Stimulated activated CD4-positive, alpha-beta T cell treated with anti-CD3 and anti-CD28 coated beads, Interleukin-15, amount 100 ng/mL, for 1 hour (primary cell): ENCODE measurements at places on chromosomes 5 and 9.

DNA sequence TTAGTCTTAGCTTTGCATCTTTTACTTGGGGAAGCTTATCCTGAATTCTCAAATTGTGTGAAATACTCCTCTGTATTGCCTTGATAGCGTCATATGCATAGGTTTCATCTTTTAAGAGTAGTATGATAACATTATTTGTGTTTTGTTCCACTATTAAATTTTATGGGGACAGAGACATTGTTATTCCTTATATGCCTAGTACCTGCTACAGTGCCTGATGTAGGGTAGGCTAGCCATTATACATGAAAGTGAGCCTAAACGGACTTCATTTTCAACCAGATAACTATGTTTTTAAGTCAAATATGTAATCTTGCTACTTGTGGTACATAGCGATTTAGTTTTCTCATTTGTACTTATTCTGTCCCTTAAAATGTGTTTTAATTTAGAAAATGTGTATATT, 105.9 kb downstream of the DMXL1 start:
- DNase-seq, result no peak

- DNase-seq, result no peak
Observed at GRCh38 chr9:91516081-91516480, 92.4 kb upstream of the NFIL3 start.

DNA sequence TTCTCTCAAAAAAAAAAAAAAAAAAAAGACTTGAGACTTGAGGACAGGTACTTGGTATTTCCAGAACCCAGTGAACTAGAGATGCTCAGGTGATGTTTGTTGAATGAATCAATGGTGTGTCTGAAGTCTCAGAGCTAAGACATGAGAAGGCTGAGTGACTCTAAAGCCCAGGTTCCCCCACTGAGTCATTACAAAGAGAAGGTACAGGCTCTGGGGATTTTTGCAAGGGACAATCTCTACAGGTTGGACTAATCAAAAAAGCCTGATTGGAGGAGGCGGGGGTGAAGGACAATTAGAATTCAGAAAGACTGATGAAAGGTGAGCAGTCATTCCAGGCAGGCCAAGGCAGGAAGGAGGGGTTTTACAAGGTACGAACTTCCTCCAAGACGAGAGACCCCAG, 8.2 kb upstream of the FABP6 start:
- no peak for DNase-seq

DNA sequence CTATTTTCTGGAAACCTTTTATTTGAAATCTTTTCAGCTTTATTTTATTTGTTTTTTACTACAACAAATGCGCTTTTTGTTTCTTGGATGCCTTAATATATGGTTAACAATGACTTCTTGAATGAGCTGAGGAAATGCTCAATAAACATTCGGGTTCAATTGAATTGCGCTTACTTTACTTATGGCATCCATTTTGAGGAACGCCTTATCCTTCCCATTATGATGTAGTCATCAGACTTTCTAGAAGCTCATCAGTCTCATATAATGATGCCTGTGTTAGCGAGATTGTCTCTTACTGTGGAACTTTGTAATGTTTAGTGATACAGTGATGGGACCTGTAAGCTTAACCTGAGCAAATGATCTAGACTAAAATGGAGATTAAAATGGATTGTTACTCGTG, 916 bp downstream of the SHLD3 start:
- no peak for DNase-seq

GRCh38 chr5:163565931-163566608, 60.7 kb downstream of the MAT2B start:
- no peak for DNase-seq

DNA sequence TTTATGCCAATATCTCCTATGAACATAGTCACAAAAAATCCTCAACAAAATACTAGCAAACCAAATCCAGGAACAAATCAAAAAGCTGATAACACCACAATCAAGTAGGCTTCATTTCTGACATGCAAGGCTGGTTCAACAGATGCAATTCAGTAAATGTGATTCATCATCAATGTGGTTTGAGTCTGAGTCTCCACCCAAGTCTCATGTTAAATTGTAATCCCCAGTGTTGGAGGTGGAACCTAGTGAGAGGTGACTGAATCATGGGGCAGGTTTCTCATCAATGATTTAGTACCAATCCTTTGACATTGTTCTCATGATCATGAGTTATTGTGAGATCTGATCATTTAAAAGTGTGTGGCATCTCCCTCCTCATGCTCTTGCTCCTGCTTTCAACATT, 1072.7 kb downstream of the NR2F1-AS1 start:
- no peak for DNase-seq

- DNase-seq, result no peak
Observed at GRCh38 chr5:147413266-147413665, 96.6 kb downstream of the DPYSL3 start.

DNA sequence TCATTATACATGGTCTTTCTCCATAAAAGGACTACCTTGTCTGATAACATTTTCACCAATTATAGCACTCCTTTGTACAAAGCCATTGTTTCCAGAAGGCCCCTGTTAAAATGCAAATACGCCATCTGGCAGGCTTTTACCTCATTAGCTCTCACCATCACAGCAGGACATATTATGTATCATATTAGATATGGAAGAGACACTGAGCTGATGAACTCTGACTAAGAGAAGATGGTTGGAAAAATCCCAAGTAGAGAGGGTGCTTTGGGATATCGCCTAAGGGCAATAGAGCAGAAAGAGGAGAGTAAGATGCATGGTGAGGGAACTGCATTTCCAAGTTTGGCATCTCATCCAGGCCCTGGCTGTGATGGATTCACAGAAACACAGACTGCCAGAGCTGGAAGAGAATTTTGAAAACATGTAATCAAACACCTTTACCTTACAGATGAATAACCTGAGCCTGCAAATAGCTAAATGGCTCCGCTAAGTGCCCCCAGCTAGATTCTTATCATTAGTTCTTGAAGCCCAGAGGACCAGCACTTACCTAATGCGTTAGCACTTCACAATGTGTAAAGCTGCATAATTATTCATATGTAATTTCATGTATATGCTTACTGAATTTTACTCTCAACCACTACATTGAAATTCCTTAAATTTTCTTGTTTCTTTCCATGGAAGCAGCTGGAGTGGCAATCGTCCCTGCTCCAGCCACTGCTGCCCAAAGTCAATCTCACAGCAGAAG, 393.6 kb upstream of the IZUMO3 start:
- no peak for DNase-seq

- no peak for DNase-seq
Observed at GRCh38 chr9:129422032-129422842, 198.7 kb downstream of the C9orf50 start.

DNA sequence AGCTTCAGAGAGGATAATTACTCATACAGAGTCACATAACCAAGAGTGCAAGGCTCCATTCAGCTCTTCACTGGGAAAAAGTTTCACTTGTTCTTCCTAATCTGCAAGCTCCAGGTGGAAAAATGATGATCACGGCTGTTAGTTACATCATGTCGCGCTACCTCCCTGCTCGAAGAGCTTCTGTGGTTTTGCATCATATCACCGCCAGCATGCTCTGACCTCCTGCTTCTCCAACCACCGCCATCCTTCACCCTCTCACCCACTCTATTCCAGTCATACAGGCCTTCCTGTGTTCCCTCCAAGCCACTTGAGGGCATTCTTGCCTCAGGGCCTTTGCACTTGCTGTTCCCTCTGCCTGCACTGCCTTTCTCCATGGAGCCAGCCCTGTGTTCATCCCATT, 47.1 kb downstream of the COL27A1 start:
- DNase-seq, result no peak

DNA sequence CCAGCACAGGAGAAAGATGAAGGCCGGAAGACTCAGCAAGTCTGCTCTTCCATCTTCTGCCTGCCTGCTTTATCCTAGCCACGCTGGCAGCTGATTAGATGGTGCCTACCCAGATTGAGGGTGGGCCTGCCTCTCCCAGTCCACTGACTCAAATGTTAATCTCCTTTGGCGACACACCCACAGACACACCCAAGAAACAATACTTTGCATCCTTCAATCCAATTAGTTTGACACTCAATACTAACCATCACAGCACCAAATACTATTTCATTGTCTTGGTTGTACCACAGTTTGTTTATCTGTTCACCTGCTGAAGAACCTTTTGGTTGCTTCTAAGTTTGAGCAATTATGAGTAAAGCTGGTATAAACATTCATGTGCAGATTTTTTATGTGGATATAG, 23.7 kb downstream of the SMIM32 start:
- DNase-seq, result no peak

DNA sequence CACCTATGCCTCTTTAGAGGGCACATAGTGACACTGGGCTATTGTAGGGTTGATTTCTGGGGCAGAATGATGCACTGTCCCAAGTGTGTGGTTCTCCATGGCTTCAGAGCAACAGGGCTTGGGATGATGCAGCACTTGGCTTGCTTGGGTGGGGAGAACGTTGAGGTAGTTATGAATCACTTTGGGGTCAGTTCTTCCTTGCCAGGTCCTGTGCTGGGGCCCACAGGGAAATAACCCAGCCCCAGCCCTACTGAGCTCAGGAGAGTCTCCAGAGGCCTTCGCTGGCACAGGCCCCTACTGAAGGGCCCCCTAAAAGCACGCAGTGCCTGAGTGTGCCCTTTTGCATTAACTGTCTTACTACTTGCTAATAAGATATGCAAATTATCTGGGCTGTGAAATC, 24.2 kb downstream of the JADE2 start:
- no peak for DNase-seq

DNA sequence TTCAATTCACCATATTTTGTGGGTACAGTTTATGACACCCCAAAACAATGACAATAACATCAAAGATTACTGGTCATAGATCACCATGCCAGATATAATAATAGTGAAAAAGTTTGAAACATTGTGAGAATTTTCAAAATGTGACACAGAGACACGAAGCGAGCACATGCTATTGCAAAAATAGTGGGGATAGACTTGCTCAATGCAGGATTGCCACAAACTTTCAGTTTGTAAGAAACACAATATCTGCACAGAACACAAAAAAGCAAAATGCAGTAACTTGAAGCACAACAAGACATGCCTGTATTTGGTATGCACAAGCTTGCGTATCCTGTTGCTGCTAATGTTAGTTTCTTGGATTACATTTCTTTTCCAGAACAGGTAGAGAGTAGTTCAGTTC, 35.8 kb downstream of the ARHGEF28 start:
- DNase-seq, result no peak

DNA sequence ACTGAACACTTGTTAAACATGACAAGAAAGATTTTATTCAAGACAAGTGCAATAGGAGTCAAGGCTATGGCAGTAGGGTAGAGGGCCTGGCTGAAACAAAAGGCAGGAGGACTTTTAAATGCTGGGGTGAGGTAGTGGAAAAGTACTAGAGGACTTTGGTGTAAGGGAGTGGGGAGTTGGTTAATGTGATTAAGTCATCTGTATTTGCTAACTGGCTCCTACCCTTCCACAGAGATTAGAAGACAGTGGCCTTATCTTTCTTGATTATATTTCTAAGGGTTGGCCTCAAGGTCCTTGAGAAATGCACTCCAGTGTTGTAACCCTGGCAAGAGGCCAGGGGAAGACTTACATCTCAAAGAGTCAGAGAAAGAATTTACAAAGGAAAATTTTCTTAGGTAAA, 160.2 kb upstream of the FTMT start:
- DNase-seq, result no peak

GRCh38 chr5:109935833-109936490, 246.2 kb downstream of the MAN2A1 start:
- DNase-seq, result no peak

GRCh38 chr5:32534041-32534440, 51.3 kb upstream of the SUB1 start:
- DNase-seq, result no peak

GRCh38 chr5:126777257-126777974, 480 bp downstream of the LMNB1 start:
- DNase-seq, result peak; percentile 37

DNA sequence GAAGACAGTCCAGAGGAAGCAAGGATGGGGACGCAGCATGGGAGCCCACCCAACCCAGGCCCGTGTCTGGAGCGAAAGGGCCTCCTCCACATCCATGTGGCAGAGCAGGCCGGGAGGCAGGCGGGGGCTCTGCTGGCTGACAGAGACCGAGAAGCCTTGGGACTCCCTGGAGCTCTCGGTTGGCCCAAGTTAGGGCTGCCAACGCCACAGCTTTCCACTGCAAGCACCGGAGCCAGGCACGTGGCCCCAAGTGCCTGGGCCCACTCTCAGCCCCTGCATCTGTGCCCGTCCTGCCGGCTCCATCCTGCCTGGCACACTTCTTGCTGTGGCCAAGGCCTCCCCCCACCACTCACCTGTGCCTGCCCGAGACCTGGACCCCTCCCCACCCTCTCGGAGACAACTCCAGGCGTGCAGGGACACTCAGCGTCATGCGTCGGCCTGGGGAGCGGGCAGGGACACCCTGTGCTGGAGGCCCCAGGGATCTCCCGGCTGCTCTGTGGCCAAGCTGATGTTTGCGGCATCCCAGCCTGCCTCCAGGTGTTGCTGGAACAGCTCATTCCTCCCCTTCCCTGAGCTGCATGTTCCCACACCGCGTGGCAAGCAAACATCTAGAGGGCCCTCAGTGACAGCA, 31.5 kb downstream of the SLC6A3 start:
- no peak for DNase-seq

DNA sequence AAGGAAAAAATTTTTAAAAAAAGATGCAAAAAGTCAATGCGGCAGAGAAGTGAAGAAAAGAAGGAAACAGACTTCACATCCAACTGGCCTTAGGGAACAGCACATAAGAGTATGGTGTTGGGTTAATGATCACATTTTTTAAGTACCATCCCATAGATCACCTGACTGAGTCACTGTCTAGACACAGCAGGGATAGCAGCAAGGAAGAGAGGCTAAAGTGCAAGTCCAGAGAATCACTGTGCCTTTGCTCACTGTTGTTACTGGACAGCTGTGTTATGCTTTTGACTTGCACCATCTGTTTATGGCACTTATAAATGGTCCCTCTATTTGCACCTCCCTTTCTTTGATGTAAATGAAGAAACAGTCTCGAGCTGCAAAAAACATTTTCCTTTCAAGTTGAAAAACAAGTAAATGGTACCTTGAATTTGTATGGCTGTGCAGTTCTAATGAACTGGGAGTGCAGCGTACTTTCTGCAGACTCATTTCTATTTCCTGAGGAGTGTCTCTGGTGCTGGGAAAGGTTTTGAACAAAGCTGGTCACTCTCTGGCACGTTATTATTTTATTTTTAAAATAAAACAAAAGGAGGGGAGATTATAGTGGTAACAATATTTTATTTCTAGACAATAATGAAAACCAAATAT, 84.2 kb downstream of the TRPM6 start:
- DNase-seq, result no peak

DNA sequence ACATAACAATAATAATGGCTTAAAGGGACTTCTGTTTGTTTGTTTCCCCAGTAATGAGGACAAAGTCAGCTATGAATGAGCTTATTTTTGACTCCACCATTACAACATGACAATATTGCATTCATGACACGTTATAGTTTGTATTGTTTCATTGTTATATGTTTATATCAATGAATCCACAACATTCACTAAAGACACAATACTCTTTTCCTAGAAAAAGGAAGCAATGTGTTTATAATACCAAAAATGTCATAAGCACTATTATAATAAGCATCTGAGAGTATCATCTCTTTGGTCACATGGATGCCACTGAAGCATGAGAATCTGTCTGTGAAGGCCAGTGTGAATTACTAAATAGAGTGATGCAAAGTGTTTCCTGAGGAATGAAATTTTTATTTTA, 1026.9 kb upstream of the C9orf72 start:
- no peak for DNase-seq

- DNase-seq, result no peak
Observed at GRCh38 chr5:149824120-149824519, 94.0 kb downstream of the PPARGC1B start.

GRCh38 chr5:54637654-54638053, 120.1 kb downstream of the SNX18 start:
- no peak for DNase-seq
